ENCODE measurements at places on chromosomes 3 and 15. TPM values are rescaled to one million over a fixed set of nuclear protein-coding genes. Genes with fewer than 3 reads are reported as not detected.

DNA sequence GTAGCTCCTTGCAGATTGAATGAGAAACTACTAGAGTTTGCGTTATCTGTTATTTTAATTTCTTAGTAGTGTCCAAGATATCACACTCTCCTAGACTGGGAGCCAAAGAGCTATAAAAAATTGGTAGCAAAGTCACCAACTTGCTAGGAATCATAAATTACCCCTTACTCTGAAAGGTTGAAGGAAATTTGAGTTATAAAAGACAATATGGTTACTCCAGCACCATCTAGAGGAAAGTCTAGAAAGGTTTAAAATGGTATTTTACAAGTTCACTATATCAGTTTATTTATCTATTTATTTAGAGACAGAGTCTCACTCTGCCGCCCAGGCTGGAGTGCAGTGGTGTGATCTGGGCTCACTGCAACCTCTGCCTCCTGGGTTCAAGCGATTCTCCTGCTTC lies 121.6 kb downstream of the RBPMS2 start:
- H3K27me3 ChIP-seq = no peaks in the 10 kb centered on the region
- H3K4me3 ChIP-seq = no peak overlapping the region
- no peaks in the 10 kb centered on the region for H3K36me3 ChIP-seq
- H3K27ac ChIP-seq = no peak overlapping the region

- H3K27ac ChIP-seq = no peak overlapping the region
- H3K27me3 ChIP-seq = no peaks in the 10 kb centered on the region
- H3K4me1 ChIP-seq = no peaks in the 10 kb centered on the region
- DNase-seq = no peak
Observed at GRCh38 chr3:159828542-159828943, 160.1 kb upstream of the IL12A start.

- H3K4me1 ChIP-seq = peaks cover 4% of the 10 kb centered on the region
- H3K4me3 ChIP-seq = no peak overlapping the region
- DNase-seq = no peak
Observed at GRCh38 chr3:14031271-14031670, 93.4 kb downstream of the CHCHD4 start.

DNA sequence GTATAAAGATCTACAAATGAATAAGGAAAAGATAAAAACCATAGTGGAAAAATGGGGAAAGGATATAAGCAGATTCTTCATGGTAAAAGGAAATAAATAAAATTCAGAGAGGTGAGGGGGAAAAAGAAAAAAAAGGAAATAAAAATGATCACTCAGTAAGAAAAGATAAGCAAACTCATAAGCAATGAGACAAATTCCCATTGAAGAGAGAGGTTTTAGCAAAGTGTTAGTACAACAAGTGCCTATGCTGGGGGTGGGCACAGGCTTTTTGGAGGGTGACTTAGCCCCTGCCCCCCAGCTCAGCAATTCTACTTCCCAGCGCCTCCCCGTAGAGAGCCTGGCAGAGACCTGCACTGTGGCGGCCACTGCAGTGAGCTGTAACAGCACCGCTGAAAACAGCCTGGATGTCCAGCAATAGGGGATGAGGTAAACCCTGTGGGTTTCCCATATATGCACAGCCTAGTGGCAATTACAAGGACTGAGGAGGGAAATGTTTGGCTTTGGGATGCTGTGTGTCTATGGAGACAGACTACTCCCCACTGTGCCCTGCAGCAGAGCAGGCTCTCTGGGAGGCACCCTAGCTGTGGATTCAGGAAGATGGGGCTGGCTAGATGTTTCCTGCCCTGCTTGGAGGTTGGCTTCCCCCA lies 23.7 kb upstream of the SFMBT1 start:
- no peak overlapping the region for H3K27ac ChIP-seq
- peaks cover 15% of the 10 kb centered on the region for H3K4me1 ChIP-seq
- H3K36me3 ChIP-seq = no peaks in the 10 kb centered on the region
- no peaks in the 10 kb centered on the region for H3K27me3 ChIP-seq
- H3K4me3 ChIP-seq = no peak overlapping the region

DNA sequence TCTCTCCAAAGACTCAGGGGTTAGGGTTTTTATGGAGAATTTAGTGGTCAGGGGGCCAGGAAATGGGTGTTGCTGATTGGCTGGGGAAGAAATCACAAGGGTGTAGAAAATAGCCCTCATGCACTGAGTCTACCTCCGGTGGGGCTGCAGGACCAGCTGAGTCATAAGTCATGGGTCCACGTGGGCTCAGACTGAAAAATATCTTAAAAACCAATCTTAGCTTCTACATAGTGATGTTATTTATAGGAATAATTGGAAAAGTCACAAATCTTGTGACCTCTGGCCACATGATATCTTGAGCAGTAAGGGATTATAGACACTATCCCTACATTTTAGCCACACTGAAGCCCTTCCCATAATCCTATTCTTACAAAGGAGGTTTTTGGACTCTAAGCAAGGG lies 224.0 kb downstream of the DPH6 start:
- H3K4me3 ChIP-seq = no peak overlapping the region
- H3K4me1 ChIP-seq = no peaks in the 10 kb centered on the region
- H3K27ac ChIP-seq = no peak overlapping the region

- peaks cover 13% of the 10 kb centered on the region for H3K36me3 ChIP-seq
- peaks cover 10% of the 10 kb centered on the region for H3K4me1 ChIP-seq
- DNase-seq = no peak
- no peak overlapping the region for H3K27ac ChIP-seq
Observed at GRCh38 chr3:196651819-196652218, 12.3 kb downstream of the NRROS start.

DNA sequence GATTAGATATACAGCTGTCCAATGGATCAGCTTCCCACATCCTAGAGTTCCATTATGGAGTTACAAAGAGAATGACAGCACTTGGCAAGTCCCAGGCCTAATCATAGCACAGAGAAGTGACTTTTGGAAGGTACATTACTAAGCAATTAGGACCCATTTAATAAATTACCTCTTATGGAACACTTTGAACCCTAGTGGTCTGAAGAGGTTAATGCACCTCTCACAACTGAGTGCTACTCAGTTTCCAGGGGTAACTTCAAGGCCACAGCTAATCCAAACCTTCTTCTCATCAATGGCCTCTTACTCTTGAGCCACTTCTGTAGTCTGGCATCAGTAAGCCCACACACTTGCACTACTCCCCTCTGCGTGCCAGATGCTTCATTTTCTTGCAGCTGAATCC lies 34.9 kb upstream of the MEIS2 start:
- no peaks in the 10 kb centered on the region for H3K36me3 ChIP-seq
- H3K27ac ChIP-seq = no peak overlapping the region
- peaks cover 3% of the 10 kb centered on the region for H3K4me1 ChIP-seq
- peaks cover 23% of the 10 kb centered on the region for H3K27me3 ChIP-seq
- H3K4me3 ChIP-seq = no peak overlapping the region
- no peak for DNase-seq

Gene GAP43
- 0.16 TPM for total RNA-seq

Gene RTP1
- not detected for total RNA-seq

Gene GOLGA6B
- total RNA-seq = not detected

Gene PCLAF
- total RNA-seq = 134 TPM

Data from activated naive CD8-positive, alpha-beta T cell treated with anti-CD3 and anti-CD28 coated beads for 36 hours (primary cell).